Stimulated activated CD8-positive, alpha-beta memory T cell treated with anti-CD3 and anti-CD28 coated beads, Interleukin-7, amount 100 ng/mL, for 24 hours (primary cell): ENCODE measurements at places on chromosomes 4 and X.

- DNase-seq, result no peak
These were observed 35.8 kb downstream of the GPR82 start for GRCh38 chrX:41759817-41760216.

GRCh38 chrX:141405486-141405852, 163.2 kb upstream of the SPANXC start:
- DNase-seq, result no peak

- no peak for DNase-seq
These were observed 501.2 kb upstream of the ATOH1 start for GRCh38 chr4:93327346-93327745.

- no peak for DNase-seq
These were observed 349.0 kb upstream of the AGA start for GRCh38 chr4:177791188-177791587.

- no peak for DNase-seq
These were observed 104.5 kb upstream of the GATB start for GRCh38 chr4:151865312-151865711.

- no peak for DNase-seq
These were observed 13.6 kb upstream of the SPARCL1 start for GRCh38 chr4:87542734-87543312.

DNA sequence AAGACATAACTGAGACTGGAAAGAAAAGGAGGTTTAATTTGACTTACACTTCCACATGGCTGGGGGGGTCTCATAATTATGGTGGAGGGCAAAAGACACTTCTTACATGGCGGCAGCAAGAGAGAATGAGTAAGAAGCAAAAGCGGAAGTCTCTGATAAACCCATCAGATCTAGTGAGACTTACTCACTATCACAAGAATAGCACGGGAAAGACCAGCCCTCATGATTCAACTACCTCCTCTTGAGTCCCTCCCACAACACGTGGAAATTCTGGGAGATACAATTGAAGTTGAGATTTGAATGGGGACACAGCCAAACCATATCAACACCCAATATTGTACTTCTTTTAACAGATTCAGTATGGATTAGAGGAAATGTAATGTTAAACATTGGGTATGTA, 646.6 kb downstream of the ANKRD50 start:
- DNase-seq, result no peak

GRCh38 chrX:99266255-99266654, 1143.8 kb downstream of the PCDH19 start:
- DNase-seq, result no peak

GRCh38 chrX:41824551-41824950, 98.8 kb downstream of the CASK start:
- DNase-seq, result no peak

DNA sequence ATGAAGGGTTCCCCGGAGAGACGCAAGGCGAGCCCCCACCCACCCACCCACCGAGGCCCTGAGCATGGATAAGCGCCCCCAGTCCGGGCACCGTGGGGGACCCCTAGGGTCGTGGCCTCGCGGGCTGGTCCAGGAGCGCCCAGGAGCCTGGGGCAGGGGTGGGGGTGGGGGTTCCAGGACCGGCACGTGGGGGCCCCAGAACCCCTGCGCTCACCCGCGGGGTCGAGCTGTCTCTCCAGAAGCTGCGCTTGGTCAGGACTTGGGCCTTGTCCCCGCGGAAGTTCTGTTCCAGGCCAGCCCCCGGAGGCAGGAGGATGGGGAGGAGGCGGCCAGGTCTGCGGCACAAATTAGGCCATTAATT, 11.2 kb upstream of the SHOX start:
- DNase-seq, result no peak

DNA sequence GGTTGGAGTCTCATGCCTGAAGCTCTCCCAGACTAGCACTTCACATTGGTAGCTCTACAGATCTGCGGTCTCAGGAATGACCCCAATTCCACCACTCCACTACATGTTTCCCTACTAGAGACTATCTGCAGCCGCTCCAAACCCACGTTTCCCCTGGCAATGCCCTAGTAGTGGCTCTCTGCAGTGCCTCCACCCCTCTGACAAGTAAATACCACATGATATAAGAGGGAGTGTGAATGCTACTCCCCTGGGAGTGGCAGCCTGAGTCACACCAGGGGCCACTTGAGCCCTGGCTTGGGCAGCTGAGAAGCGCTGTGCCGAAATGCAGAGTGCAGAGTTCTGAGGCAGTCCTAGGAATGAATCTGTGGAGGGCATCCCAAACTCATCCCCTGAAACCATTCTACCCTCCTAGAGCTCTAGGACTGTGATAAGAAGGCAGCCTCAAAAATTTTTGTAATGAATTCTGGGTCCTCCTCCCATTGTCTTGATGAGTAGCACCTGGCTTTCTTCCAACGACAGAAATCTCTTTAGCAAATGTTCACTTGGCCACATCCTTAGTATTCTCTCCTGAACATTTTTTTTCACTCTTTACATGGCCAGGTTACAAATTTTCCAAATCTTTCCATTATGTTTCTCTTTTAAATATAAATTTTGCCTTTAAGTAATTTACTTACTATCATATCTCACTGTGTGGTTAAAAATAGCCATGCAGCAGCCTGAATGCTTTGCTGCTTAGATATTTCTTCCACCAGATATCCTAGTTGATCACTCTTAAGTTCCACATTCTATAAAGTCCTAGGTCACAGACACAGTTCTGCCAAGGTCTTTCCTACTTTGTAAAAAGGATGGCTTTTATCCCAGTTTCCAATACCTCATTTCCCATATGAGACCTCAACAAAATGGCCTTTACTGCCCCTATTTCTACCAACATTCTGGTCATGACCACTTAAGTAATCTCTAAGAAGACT, 160.2 kb upstream of the CPEB2 start:
- DNase-seq, result no peak

DNA sequence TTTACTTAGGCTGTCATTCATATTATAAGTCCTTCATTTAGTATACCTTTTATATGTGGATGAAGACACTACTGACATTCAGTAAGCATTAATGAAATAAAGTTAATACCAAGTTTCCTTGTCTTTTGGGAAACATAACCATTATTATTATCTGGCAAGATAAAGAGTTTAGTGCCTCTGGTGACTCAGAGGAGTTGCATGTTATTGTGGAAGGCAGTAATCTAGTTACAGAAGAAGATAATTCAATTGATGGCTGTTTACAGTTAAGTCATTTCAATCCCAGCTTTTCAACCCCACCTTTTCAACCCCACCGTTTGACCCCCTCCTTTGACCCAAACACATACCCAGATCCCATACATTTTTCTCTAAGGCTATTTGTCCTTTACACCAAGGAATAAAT, 143.8 kb downstream of the FANCB start:
- DNase-seq, result no peak

- DNase-seq, result no peak
These were observed 50.2 kb upstream of the GRIA2 start for GRCh38 chr4:157170321-157170720.

GRCh38 chr4:82201303-82201702, 172.5 kb downstream of the HNRNPD start:
- no peak for DNase-seq

DNA sequence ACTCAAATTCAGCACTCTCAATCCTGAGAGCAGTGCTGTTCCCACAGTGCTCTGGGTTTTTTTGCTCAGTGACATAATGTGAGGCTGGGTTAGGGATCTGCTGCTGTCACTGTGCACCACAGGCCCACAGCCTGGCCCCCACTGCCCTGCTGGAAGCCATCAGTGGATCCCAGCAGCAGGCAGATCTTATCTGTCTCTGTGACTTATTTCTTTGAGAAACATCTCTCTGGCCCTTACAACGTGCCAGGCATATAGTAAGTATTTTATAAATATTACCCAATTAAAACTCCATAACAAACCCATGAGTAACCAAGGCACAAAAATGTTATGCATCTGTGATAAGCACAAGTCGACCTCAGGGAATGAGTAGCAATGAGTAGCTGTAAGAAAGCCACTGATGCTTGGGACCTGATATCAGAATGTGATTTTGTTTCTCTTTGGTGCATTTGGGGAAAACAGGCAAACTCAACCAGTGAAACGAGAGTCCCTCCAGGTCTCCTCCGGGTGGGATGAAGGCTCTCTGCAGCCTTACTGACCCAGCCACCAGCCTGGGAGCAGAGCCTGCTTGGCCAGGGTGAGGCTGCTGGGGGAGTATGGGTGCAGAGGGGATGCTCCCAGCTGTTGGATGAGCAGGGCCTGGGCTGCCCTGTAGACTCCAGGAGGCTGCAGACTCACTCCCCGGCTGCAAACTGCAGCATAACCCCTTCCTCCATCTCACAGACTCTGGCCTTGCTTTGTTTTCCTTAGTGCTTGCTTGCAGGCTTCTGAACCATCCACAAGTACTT, 172.7 kb upstream of the LNX1 start:
- no peak for DNase-seq

- no peak for DNase-seq
These were observed 37.9 kb downstream of the RELL1 start for GRCh38 chr4:37648084-37648817.

DNA sequence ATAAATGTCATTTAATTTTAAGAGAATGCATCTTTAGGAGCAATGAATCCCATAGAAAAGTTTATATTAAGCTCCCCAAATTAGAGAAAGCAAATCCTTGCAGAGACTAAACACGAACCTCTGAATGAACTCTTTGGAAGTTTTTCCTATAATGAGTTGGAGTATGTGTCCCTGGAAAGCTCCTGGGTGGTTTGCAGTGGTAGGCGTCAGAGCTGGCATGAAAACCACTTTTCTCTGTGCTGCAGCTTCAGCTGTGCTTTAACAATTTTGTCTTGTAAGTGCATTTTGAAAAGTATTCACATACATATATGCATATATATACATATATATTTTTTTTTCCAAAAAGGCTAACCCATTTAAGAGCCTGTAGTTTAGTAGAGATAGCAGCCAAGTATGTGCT, 148.7 kb upstream of the TBC1D9 start:
- no peak for DNase-seq

DNA sequence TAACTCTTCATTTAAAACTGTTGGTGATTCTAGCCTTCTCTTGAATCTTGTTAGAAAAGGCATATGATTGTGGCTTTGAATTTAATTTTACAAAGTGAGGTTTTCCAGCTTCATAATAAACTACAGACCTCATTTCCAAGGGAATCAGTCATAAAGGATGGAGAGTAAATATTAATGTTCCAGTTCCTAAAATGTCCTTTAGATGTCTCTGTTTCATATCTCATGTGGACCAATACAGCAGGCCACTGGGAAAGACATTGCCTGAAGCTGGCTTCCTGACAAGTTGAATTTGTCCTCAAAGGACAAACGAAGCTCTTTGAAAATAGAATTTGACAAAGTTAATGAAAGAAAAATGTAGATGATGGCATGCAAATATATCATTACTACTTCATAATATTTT, 125.4 kb downstream of the ZNF330 start:
- no peak for DNase-seq

GRCh38 chrX:132373610-132374009, 115.2 kb downstream of the MBNL3 start:
- no peak for DNase-seq

DNA sequence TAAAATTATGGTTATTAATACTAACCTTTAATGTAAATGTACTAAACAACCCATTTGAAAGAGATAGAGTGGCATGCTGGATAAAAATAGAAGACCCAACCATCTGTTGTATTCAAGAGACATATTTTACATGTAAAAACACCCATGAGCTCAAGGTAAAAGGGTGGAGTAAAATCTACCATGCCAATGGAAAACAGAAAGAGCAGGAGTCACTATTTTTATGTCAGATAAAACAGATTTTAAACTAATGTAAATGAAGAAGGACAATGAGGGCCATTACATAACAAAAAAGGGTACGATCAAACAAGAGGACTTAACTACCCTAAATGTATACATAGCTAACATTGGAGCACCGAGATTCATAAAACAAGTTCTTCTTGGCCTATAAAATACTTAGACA, 66.3 kb downstream of the ITM2A start:
- no peak for DNase-seq

DNA sequence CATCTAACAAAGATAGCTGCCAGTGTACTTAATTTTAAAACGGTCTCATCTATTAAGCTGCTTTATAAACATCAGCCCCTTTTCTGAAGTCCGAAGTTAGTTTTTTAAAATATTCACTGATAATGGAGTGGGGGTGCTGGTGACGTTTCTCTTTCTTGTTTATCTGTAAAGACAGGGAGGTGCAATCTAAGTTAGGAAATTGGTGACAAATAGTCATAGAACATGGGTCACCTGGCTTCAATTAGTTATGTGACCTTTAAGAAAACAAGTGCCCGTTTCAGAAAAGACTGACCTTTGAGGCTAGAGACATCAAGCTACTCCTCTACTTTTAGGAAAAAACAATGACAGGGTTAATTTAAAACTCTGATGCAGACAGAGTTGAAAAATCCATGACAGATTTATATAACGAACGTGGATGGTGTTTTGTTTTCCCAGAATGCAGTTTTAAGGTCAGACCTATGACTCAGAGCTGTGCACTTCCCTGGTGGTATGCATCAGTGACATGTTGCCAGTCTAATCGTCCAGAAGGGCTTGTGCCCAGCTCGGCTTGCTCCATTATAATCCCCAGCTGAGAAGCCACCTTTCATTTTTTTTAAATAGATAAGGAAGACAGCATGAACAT, 38.2 kb downstream of the FHL1 start:
- no peak for DNase-seq

- no peak for DNase-seq
These were observed 157.0 kb downstream of the PCDH18 start for GRCh38 chr4:137375111-137375850.

GRCh38 chr4:11704186-11704830, 275.6 kb upstream of the HS3ST1 start:
- no peak for DNase-seq

GRCh38 chr4:64250488-64250887, 158.8 kb downstream of the TECRL start:
- DNase-seq, result no peak

GRCh38 chr4:161907590-161907955, 256.2 kb downstream of the FSTL5 start:
- DNase-seq, result no peak

DNA sequence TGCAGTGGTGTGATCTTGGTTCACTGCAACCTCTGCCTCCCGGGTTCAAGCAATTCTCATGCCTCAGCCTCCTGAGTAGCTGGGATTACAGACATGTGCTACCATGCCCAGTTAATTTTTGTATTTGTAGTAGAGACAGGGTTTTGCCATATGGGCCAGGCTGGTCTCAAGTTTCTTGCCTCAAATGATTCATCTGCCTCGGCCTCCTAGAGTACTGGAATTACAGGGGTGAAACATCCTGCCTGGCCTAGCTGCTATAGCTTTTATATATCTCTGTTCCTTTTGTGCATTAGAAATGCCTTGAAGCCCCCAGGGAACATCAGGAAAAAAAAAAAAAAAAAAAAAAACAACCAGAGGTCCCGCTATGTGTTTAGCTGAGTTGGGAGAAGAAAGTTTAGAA, 34.8 kb downstream of the UBE2K start:
- DNase-seq, result no peak

DNA sequence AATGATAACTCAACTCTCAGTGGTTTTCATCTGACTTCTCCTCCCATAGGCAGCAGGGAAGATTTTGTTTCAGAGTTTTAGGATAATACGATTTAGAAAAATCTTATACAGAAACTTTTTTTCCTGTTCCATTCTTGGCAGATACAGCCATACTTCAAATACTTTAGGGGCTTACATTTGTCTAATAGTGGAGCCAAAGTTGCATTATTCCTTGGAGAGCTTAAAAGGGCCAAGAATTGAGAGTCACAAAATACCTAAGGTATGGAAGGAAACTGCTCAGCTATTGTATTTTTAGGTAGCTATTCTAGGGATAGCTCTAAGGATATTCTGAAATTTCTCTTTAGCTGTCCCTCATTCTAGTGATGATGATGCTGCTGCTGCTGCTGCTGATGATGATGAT, 132.9 kb upstream of the PTCHD1 start:
- no peak for DNase-seq
